ENCODE measurements at places on chromosomes 4 and X.
A peak's percentile ranks its signal among the peaks of the same experiment; 100 is the strongest.

- DNase-seq = no peak
These were observed 121.2 kb downstream of the GASK1B start for GRCh38 chr4:158051401-158052235.

- no peak for DNase-seq
These were observed 22.4 kb downstream of the LPAR4 start for GRCh38 chrX:78769946-78770345.

DNA sequence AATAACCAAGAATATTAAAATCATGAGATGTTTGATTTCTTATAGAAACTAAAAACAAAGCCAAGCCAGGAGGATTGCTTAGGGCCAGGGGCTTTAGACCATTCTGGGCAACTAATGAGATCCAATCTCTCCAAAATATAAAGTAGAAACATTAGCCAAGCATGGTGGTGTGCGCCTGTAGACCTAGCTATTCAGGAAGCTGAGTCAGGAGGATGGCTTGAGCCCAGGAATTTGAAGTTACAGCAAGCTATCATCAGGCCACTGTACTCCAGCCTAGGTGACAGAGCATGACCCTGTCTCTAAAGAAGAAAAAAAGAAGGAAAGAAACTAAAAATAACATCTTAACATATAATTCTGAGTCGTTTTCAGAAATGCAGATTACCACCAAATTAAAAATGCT lies 96.7 kb downstream of the NAF1 start:
- DNase-seq = no peak

GRCh38 chrX:2676794-2677675 lies 14.1 kb upstream of the CD99 start:
- DNase-seq = no peak

GRCh38 chrX:95427389-95427788 lies 1257.3 kb upstream of the DIAPH2 start:
- no peak for DNase-seq

- DNase-seq = no peak
These were observed 251.7 kb upstream of the ANKRD50 start for GRCh38 chr4:124964251-124964650.

DNA sequence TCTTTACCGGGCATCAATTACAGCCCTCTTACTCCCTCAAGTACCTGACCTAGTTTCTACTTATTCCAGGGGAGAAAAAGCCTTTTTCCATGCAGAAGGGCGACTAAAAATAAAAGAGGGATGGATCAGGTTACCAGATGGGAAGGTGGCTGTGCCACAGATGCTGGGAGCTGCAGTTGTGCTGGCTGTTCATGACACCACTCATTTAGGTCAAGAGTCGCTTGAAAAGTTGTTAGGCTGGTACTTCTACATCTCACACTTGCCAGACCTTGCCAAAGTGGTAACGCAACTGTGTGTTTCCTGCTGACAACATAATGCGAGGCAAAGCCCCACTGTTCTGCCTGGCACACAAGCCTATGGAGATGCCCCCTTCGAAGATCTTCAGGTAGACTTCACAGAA lies 148.4 kb upstream of the FGF16 start:
- DNase-seq = no peak

DNA sequence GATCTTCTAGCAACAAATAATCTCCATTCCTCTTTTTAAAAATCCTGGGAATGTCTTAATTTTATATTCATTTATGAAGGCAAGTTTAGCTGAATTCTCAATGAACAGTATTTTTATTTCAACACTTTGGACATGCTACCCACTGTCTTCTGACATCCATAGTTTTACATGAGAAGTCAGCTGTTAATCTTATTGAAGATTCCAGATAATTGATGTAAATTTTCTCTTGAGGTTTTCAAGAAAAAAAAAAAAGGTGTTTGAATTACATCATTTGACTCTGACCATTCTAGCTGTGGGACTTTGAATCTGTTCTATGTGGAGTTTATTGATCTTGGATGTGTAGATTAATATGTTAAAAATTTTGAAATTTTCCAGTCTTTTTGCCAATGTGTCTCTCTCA lies 28.0 kb downstream of the PDHA2 start:
- DNase-seq = peak; percentile 4

DNA sequence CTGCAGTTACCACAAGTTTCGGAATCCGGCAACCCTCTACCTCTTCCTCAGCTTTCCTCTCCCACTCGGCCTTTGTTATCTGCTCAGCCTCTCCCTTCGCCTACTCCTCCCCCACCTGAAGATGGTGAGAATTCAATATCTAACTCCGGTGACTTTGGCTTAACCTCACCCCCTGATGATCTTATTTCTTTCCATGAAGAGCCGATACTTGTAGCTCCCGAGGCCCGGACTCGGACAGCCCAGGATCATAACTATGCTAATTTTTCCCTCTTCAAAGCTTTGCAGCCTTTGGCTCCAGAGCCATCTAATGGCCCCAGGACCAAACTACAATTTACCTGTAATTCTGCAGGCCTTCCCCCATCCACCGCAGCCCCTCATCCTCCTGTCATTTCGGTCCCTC lies 32.0 kb upstream of the MGST2 start:
- no peak for DNase-seq

GRCh38 chrX:134679221-134679620 lies 20.9 kb upstream of the PLAC1 start:
- DNase-seq = no peak

- DNase-seq = no peak
These were observed at the start of gene CXCL13 for GRCh38 chr4:77605210-77605902. CXCL13 (plus strand) TSS chr4:77605820; CDS start chr4:77605866, 46 bp downstream.

GRCh38 chr4:146545102-146545501 lies 23.4 kb upstream of the SLC10A7 start:
- DNase-seq = peak; percentile 11

- peak; percentile 85 for DNase-seq
These were observed 146.0 kb upstream of the CPEB2 start for GRCh38 chr4:14856062-14856933.

- no peak for DNase-seq
These were observed 60.0 kb upstream of the NKX1-1 start for GRCh38 chr4:1466034-1466862.

DNA sequence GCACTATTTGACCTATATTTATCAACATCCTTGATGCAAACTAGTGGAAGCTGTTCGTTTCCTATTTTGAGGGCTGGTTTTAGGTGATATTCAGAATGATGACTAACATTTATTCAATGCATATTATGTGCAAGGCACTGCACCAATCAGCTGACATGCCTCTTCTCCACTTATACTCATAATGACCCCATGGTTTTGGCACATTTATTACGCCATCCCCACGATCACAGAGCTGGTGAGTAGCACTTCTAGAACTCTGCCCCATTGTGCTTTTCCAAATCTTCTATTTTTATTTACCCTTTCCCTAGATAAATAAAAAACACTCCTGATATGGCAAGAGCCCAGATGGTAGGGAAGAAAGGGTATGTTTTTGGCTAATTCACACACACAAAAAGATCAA lies 13.1 kb downstream of the SCML1 start:
- no peak for DNase-seq

- DNase-seq = no peak
These were observed 30.0 kb downstream of the WDR1 start for GRCh38 chr4:10086506-10087120.

- no peak for DNase-seq
These were observed 558.9 kb downstream of the SPOCK3 start for GRCh38 chr4:166675411-166675810.

GRCh38 chrX:115630204-115630603 lies 69.2 kb downstream of the PLS3 start:
- no peak for DNase-seq

DNA sequence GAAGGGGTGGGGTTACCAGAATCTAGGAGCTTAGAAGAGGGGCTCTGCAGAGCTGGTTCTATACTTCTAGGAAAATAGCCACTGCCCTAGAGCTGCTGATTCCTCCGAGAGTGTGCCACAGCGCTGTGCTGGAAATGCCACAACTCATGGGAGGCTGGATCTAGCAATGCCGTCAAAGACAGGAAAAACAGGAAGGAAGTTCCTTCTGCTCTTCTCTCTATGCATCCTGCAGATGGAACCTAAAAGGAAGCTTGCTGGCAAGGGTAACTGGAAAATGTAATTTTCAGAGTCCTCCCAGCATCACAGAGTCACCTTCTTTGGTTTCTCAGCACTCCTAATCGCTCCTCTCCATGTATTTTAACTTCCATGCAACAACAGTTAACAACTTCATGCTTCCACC lies 121.2 kb upstream of the TLL1 start:
- DNase-seq = no peak

GRCh38 chr4:86307432-86307831 lies 52.4 kb downstream of the MAPK10 start:
- DNase-seq = no peak

DNA sequence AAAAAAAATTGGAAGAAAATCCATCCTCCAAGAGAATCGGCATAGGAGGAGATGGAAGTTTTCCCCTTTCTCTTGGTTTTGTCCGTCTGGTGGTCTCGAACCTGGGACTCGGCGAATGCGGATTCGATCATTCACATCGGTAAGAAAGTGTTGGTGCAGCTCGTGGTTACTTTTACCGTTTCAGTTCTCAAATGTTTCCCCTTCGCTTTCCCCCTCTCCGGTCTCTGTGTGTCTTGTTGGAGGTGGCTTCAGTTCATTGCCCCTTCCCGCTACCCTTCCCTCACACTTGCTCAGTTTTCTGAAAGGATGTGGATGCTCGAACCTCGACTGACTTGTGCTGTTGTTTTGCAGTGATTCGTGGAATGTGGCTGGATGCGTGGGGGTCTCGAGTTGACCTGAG lies 840 bp downstream of the GRID2 start:
- DNase-seq = no peak

- no peak for DNase-seq
These were observed 56.0 kb upstream of the ESX1 start for GRCh38 chrX:104310657-104311254.

DNA sequence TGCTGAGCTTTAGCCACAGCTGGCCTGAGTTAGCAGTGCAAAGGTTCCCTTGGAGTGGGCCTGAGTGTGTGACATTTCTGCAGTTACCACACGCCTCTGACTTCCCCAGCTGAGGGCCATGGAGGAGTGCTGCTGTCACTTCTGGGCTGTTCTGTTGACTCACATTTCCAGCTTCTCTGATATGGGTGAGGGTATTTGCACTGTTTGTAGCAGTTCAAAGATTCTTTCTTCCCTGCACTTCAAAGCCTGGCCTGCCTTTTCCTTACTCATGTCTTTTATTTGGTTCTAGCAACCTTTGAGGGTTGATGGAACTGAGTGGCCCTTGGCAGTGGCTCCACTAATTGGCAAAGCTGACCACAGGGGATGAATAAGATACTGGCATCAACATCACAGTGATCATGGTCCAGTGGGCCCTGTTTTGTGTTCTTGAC lies 26.4 kb upstream of the SCML1 start:
- no peak for DNase-seq
